Activated T-helper 1 cell treated with anti-CD3 and anti-CD28 coated beads, Interleukin-12 subunit alpha, Interleukin-12 subunit beta, Interleukin-2, Interleukin-4 antibody, amounts not matched to agents 30 ng/mL and 10 ng/mL and 1 ng/mL, durations not matched to agents 14 hours and 24 hours and 36 hours (primary cell): ENCODE measurements at places on chromosomes 13 and 19.

GRCh38 chr19:7926021-7926726 is at the start of gene CTXN1:
CTXN1 (minus strand) TSS chr19:7926135; CDS start chr19:7925538, 597 bp downstream.
- peak; percentile 70 for DNase-seq

- no peak for DNase-seq
Observed at GRCh38 chr13:44971656-44972595, 17.3 kb downstream of the NUFIP1 start.

DNA sequence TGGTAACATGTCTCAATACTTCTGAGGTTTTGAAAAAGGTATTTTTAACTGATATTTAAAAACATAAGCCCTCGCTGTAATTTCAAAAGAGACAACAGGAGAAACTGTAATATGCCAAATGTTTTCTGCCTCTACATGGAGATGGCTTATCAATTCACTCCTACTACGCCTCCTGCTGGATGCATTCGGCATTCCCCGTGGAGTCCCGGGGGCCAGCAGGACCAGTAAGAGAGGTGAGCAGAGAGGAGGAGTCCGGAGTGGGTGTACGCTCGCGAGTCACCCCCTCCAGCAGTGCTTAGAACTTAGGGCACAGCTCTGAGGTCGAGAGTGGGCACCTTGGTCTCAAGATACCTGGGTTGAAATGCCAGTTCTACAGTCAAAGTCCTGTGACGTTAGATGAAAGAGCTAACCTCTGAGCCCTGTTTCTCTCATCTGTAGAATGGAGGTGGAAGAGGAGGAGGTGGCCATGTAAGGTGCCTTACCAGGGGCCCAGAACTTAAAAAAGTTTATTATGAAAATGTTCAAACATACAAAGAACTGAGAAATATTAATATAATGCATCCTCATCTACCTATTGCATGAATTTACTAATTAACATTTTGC is 110.2 kb downstream of the STK24 start:
- DNase-seq, result no peak

GRCh38 chr19:29671393-29672160 is 6.3 kb downstream of the PLEKHF1 start:
- peak; percentile 75 for DNase-seq

GRCh38 chr13:76226941-76227340 is 590.8 kb downstream of the LMO7 start:
- DNase-seq, result no peak
